Stimulated activated CD4-positive, alpha-beta T cell treated with anti-CD3 and anti-CD28 coated beads, Interleukin-1b, Interleukin-23, amount 100 ng/mL, for 1 hour (primary cell): ENCODE measurements at places on chromosomes 2 and 18.
A peak's percentile ranks its signal among the peaks of the same experiment; 100 is the strongest.

GRCh38 chr18:42275138-42275535 lies 320.1 kb downstream of the PIK3C3 start:
- no peak for DNase-seq

- DNase-seq, result no peak
These were observed 190.6 kb upstream of the ITGA4 start for GRCh38 chr2:181266614-181267013.

GRCh38 chr2:108073415-108074072 lies 87.2 kb downstream of the SLC5A7 start:
- DNase-seq, result no peak

DNA sequence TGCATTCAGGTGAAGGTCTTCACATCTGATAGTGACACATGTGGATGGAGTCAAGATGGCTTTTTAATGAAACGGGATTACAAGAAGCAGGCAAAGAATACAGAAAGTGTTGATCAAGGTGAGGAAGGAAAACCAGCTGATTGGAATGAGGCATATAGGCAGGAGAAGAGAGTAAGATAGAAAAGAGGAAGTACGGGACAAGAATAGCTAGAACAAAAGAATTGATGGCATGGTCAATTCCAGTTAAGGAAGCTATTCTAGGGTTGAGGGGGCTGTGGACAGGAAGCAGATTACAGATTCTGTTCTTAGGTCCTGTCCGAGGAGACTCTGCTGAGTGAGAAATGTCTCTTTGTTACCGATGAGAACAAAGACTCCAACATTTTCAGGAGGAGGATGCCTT lies 13.2 kb upstream of the NCK2 start:
- DNase-seq, result no peak

DNA sequence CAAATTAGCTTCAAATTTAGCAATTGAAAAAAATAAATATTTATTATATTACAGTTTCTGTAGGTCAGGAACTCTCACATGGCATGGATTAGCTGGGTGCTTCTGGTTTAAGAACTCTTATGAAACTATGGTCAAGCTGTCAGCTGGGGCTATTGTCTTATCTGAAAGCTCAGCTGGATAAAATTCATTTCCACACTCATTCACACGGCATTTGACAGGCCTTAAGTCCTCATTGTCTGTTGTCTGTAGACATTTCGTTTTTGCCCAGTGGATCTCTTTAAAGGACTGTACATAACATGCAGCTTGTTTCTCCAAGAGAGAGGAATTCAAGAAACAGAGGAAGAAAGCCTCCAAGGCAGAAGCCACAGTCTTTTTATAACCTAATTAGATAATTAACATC lies 1556.8 kb upstream of the SLC39A10 start:
- DNase-seq, result no peak

DNA sequence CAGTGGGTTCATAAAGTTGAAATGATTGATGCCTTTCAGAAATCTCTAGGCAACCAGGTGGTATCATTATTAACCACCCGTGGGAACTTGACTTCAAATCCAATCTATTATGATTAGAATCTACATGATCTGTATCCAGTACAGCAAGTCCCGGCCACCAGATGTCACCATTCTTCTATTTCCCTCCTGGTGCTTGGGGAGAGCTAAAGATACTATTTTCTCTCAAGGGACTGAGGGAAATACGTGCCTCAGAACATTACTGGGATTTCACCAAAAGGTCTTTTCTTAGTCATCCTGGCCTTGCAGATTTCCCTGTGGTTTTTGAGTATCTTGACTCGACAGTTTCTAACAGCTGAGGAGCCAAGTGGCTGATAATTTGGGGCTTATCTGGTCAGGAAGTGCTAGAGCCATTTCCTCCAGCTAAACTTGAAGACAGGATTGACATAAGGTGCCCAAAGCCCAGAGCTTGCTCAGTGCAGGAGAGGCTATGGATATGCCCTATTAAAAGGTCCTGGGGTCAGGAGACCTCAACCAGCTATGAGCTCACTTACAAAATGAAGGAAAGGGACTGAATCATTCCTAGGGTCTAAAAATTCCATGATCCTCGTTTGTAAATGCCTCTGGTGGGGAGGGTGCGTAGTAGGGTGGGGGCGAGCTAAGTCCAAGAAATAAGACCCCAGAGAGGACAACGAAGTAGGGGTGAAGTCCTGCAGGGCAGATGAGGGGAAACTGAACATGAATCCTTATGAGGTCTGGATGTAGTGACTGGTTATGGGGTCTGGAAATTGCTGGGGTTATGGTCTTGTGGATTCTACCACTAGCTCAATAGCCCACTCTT lies 135.4 kb upstream of the MGAT5 start:
- DNase-seq, result peak; percentile 69

DNA sequence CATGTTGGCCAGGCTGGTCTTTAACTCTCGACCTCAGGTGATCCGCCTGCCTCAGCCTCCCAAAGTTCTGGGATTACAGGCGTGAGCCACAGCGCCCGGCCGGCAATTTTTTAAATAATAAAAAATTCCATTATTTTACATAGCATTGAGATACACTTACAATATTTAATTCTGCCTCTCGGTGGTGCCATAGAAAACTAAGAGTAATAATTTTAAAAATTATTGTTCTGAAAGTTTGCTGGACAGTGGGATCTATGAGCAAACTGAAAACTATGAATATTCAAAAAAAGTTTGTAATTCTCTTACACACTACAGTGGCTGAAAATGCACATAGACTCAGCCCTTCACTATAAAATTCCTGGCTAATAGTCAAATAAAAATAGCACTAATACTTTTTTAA lies 90.9 kb upstream of the STON1 start:
- DNase-seq, result no peak
